B cell (primary cell): ENCODE measurements at places on chromosomes 6 and 20.

DNA sequence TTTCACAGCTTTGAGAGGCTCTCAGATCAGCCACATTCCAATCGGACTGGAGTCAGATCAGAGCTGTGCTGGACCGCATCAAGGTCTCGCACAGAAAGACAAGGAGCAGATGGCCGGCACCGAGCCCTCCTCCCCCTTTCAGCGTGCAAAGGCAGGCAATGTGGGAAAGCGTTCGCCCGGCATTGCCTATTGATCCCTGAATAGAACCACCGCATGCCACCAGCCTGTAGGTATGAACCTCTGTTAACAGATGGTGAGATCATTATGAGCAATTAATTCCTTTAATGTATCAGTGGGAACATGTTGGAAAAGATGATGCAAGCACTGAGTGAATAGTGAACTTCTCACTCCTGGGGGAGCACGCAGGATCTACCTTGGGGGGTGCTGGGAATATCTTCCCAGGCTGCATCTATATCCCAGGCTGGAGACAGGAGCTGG is 117.5 kb upstream of the ID4 start:
- H3K4me3 ChIP-seq = no peak overlapping the region
- H3K27ac ChIP-seq = no peak overlapping the region
- no peaks in the 10 kb centered on the region for H3K4me1 ChIP-seq
- H3K36me3 ChIP-seq = no peaks in the 10 kb centered on the region
- no peaks in the 10 kb centered on the region for H3K27me3 ChIP-seq

GRCh38 chr6:163287626-163288025 is 126.9 kb upstream of the QKI start:
- no peaks in the 10 kb centered on the region for H3K36me3 ChIP-seq
- no peaks in the 10 kb centered on the region for H3K27me3 ChIP-seq
- DNase-seq = no peak

DNA sequence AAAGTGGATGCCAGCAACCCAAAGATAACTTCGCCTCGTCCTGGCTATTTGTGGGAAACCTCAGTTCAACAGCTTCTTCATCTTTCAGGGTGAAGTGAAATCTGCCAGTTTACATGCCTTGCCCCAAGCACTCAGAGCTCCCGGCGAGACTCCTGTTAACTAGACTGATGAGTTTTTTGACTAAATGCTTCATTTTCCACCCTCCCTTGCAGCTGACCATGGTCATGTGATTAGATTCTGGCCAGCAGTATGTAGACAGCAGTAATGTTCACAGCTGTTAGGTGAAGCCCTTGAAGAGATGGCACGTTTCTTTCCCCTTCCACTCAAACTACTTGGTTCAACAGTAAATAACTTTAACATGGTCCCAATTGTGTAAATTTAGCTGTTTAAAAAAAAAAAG is 718.8 kb upstream of the FLRT3 start:
- DNase-seq = no peak
- H3K4me1 ChIP-seq = no peaks in the 10 kb centered on the region
- no peaks in the 10 kb centered on the region for H3K36me3 ChIP-seq

GRCh38 chr20:61556673-61557072 is 304.6 kb downstream of the CDH4 start:
- no peaks in the 10 kb centered on the region for H3K36me3 ChIP-seq
- no peaks in the 10 kb centered on the region for H3K4me1 ChIP-seq

GRCh38 chr6:106918115-106918514 is 56.4 kb downstream of the CD24 start:
- H3K27me3 ChIP-seq = no peaks in the 10 kb centered on the region
- H3K36me3 ChIP-seq = no peaks in the 10 kb centered on the region
- no peak overlapping the region for H3K27ac ChIP-seq
- DNase-seq = no peak

DNA sequence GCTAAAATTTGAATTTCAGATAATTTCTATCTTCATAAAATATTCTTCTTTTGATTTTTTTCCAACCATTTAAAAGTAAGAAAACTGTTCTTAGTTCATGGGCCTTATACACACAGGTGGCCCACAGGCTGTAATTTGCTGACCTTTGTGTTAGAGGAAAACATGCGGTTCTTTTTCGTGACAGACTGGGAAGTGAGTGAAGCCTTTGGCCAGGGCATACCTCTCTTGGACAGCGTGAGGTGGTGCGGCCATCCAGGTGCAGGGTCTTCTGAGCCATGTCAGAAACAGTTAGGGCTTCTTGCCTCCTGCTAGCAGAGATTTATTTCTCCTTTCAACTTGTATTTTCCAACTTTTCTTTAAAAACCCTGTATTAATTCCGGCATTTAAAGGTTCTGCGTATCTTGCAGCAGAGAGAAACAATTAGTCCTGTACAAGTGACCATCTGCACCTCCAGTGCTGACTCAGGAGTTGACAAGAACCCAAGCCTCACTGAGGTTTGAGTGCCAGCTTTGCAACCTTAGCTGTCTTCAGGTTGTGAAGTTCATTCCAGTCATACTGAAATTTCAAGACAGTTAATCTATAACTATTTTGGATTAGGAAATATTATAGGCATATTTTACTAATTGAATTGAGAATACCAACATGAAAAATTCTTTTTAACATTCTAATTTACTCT is 177.8 kb downstream of the LY86 start:
- H3K4me3 ChIP-seq = no peak overlapping the region
- no peak for DNase-seq
- no peak overlapping the region for H3K27ac ChIP-seq
- H3K27me3 ChIP-seq = no peaks in the 10 kb centered on the region
- no peaks in the 10 kb centered on the region for H3K4me1 ChIP-seq

DNA sequence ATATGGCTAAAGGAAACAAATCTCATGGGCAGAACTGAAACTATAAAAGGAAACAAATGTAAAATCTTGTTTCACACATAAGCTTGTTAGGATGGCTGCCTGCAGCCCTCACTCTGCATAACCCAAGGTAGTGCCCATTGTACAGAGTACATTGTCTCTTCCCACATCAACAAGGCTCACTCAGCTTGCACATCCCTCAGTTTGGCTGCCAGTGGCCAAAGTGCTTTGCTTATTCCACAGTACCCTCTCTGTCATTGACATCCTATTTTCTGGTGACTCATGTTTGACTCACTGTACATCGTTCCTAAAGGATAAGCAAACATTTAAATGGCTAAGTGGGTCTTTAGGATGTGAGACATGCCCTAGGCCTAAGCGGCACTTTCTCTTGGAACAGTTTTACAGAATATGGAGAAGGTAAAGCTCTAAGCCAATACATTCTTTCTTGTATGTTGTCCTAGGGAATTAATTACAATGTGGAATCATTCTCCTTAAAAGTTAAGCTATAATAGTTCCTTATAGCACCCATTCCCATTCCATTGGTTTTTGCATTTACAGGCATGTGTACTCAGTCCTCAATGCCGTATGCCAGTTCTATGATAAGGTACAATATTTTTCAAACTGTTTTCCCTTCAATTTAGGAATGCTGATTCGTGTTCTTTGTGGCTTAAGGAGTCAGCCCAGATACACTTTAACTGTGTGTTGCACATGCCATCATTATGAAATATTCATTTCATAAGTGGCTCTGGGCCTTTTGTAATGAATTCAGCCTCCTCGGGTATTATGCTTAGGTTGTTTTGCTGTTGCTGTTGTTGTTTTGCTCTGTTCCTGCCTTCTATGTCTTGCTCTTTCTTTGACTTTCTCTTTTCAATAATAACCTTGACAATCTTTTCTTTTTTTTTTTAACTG is 5.5 kb downstream of the ANKEF1 start:
- H3K4me1 ChIP-seq = peaks cover 4% of the 10 kb centered on the region
- no peak overlapping the region for H3K4me3 ChIP-seq
- no peak overlapping the region for H3K27ac ChIP-seq
- H3K36me3 ChIP-seq = no peaks in the 10 kb centered on the region
- no peaks in the 10 kb centered on the region for H3K27me3 ChIP-seq

DNA sequence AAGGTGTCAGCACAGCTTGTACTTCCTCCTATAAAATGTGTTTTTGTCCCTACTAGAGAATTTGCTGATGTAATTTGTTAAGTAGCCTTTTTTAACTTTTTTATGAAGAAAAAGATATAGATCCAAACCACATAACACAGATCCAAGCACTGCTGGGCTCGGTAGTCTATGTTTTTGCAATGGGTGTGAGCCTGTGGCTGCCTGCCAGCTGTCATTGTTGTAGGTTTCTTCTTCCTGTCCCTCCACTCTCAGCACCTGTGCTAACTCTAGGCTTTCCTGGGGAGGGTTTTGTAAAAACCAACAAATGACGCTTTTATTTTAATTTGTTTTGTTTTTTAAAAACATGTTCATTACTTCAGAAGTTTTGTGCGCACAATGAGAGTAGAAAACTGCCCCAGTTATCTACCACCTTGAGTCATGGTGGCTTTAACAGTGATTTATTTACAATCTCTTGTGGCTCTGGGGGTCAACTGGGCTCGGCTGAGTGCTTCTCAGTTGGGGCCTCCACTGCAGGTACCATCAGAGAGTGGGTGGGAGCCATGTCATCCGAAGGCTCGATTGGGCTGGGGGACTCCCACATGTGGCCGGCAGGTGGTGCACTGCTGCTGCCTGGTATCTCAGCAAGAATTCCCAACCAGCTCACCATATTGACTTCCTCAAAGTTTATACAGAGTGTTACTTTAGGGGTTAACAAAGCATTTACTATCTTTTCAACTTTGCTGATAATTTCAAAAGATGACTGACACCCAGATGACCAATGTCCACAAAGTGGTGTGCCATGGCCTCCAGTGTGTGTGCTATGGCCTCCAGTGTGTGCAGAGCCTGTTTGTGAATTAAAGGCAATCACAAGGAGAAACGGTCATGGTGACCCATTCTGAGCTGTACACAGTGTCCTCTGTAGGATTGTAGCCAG is 3.0 kb upstream of the CCR6 start:
- peaks cover 70% of the 10 kb centered on the region for H3K4me1 ChIP-seq
- peak; percentile 65 for DNase-seq
- no peaks in the 10 kb centered on the region for H3K27me3 ChIP-seq
- peaks cover 21% of the 10 kb centered on the region for H3K36me3 ChIP-seq

GRCh38 chr6:169792306-169793015 is 41.0 kb downstream of the ERMARD start:
- H3K4me3 ChIP-seq = no peak overlapping the region
- no peak for DNase-seq
- peaks cover 16% of the 10 kb centered on the region for H3K4me1 ChIP-seq
- H3K27me3 ChIP-seq = peaks cover 3% of the 10 kb centered on the region
- H3K27ac ChIP-seq = no peak overlapping the region

DNA sequence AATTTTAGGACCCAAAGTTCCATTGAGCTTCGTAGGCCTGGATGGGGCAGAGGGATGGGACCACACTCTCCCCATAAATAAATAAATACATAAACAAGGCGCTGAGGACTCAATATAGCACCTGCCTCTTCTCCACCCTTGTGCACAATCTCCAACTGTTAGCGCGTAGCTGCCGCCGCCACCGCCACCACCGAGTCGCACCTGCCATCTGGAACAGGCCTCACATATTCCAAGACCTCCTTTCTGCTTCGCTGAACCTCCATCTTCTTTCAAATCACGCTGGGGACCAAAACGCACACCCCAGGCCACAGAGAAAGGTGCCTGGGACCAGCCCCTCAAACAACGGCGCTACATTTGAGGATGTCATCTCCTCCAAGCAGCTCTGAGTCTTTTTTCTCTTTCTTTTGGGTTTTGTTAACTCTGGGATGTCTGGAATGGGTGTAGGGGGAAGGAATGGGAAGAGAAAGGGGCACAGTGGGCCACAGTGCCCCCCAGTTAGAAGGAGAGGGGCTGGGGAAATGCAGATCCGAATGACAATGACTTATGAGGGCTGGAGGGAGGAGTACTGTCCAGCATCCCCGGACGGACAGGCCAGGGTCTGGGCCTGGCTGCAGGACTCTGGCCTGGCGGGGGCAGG is 49.7 kb downstream of the NOL4L start:
- peak overlapping the region; percentile 88 for H3K27ac ChIP-seq
- no peaks in the 10 kb centered on the region for H3K27me3 ChIP-seq
- DNase-seq = peak; percentile 49
- H3K36me3 ChIP-seq = no peaks in the 10 kb centered on the region
- peaks cover 61% of the 10 kb centered on the region for H3K4me1 ChIP-seq

GRCh38 chr6:108738684-108739416 is 109.4 kb upstream of the ARMC2 start:
- H3K27ac ChIP-seq = no peak overlapping the region
- DNase-seq = no peak
- no peaks in the 10 kb centered on the region for H3K36me3 ChIP-seq
- H3K4me1 ChIP-seq = peaks cover 4% of the 10 kb centered on the region
- H3K27me3 ChIP-seq = no peaks in the 10 kb centered on the region

DNA sequence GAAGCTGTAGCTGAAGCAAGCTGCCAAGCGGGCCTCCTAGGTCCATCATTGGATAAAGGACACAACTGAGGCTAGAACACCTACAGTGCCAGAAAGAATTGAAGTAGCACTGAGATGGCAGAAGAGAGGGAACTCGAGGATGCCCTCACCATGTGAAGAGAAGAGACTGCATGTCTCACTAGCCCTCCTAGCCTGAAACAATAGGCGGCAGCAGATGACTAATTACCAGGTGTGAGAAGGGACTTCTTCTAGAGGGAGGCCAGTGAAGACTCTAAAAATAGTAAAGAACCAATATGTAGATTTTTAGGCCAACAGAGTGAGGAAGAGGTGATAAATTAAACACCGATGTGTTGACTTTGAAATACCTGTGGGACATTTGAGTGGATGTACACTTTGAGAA is 50.3 kb downstream of the LGSN start:
- no peak overlapping the region for H3K4me3 ChIP-seq
- no peaks in the 10 kb centered on the region for H3K36me3 ChIP-seq
- H3K27ac ChIP-seq = no peak overlapping the region
- no peaks in the 10 kb centered on the region for H3K27me3 ChIP-seq
- no peaks in the 10 kb centered on the region for H3K4me1 ChIP-seq

- DNase-seq = no peak
- H3K27ac ChIP-seq = no peak overlapping the region
- H3K4me1 ChIP-seq = no peaks in the 10 kb centered on the region
- H3K36me3 ChIP-seq = no peaks in the 10 kb centered on the region
Observed at GRCh38 chr20:46206025-46206424, 87.9 kb downstream of the CD40 start.

- H3K27ac ChIP-seq = peak overlapping the region; percentile 90
- peak overlapping the region; percentile 56 for H3K4me3 ChIP-seq
- no peaks in the 10 kb centered on the region for H3K36me3 ChIP-seq
- peaks cover 99% of the 10 kb centered on the region for H3K4me1 ChIP-seq
Observed at GRCh38 chr20:47353692-47354463, 2.6 kb downstream of the ZMYND8 start.

GRCh38 chr6:83875843-83876242 is 16.4 kb downstream of the CYB5R4 start:
- H3K27me3 ChIP-seq = no peaks in the 10 kb centered on the region
- no peak overlapping the region for H3K4me3 ChIP-seq
- no peak for DNase-seq
- peaks cover 4% of the 10 kb centered on the region for H3K36me3 ChIP-seq
- no peak overlapping the region for H3K27ac ChIP-seq
- peaks cover 6% of the 10 kb centered on the region for H3K4me1 ChIP-seq

- no peaks in the 10 kb centered on the region for H3K36me3 ChIP-seq
- no peaks in the 10 kb centered on the region for H3K27me3 ChIP-seq
- no peaks in the 10 kb centered on the region for H3K4me1 ChIP-seq
- H3K4me3 ChIP-seq = no peak overlapping the region
- no peak for DNase-seq
Observed at GRCh38 chr20:63194007-63194796, 21.7 kb downstream of the YTHDF1 start.
